ENCODE measurements at places on chromosomes 4 and X. TPM values are rescaled to one million over a fixed set of nuclear protein-coding genes. Genes with fewer than 3 reads are reported as not detected.

DNA sequence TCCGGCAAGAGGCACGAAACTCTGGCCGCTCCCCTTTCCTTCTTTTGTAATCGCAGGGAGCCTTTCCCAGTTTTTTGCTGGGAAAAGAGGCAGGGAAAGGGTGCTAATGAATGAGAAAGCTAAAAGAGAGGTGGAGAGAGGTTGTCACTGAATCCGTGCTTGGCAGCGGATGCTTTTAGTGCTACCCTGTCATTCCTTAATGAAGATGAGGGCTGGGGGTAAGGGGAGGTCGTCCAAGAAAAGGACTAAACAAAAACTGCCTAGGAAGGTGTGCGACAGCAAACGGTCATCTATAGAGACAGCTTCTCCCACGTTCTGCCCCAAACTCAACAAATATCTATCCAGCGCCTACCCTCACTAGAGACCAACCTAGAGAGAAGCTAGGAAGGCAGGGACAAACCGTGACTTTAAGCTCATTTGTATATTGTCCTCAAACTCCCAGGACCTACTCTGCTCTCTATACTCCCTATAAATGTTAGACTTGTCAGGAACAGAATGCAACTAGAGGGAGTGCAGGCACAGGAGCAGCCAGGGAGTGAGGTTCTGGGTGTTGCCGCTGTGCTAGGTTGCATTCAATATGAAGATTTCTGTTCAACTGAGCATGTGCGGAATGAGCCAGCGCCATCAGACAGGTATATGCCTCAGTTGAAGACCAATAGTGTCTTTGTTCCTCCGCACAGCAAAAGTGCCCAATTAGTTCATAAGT lies 777 bp upstream of the CASK start:
- no peaks in the 10 kb centered on the region for H3K4me1 ChIP-seq
- H3K27ac ChIP-seq, result peak overlapping the region; percentile 21
- H3K4me3 ChIP-seq, result peak overlapping the region; percentile 74
- H3K27me3 ChIP-seq, result peaks cover 7% of the 10 kb centered on the region
- no peaks in the 10 kb centered on the region for H3K36me3 ChIP-seq

- no peak overlapping the region for H3K27ac ChIP-seq
- H3K27me3 ChIP-seq, result no peaks in the 10 kb centered on the region
- peak; percentile 55 for DNase-seq
- H3K4me3 ChIP-seq, result no peak overlapping the region
These were observed 175.5 kb downstream of the DHRSX start for GRCh38 chrX:2325076-2325784.

DNA sequence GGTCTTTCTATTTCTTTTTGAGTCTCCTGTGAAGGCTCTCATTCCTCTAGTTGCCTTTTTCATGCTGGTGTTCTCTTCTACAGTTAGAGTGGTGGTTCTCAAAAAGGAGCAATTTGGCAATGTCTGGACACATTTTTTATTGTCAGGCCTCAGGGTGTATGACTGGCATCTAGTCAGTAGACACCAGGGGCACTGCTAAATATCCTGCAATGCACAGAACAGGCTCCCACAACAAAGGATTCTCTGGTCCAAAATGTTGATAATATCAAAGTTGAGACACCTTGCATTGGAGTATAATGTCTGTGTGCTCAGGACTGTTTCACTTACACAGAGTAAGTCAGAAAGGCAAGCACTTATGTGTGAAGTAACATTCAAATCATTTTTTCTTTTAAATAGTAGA lies 1360.7 kb downstream of the ADGRL3 start:
- DNase-seq, result no peak
- H3K27ac ChIP-seq, result no peak overlapping the region
- H3K4me3 ChIP-seq, result no peak overlapping the region
- no peaks in the 10 kb centered on the region for H3K27me3 ChIP-seq
- no peaks in the 10 kb centered on the region for H3K4me1 ChIP-seq

DNA sequence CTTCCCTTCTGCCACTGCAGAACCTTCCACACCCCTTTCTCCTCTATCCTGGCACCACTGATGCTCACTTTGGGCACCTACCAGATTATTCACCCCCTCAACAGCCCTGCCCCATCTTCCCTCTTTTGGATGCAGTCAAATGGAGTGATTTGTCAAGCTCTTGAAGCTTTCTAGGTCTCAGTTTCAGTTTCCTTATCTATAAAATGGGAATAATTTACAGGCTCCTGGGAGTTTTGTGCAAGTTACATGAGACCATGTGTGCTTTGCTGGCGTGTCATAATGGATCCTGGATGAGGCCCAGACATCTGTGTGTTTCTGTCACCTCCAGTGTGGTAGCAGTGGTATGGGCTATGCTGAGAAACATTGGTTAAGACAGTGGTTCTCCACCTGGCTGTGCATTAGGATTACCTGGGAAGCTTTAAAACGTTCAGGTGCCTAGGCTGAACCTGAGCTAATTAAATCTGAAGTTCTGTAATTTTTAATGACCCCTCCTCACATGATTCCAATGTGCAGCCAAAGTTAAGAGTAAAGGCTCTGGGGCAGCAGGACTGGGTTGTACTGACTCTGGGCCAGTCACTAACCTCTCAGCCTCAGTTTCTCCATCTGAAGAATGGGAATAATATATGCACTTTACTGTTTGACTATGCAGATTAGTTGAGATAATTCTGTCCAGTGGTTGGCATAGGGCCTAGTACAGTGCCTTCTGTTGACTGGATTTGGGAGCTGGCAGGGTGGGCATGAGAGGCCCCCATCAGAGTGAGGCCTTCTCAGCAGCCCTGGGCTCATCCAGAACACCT lies 6.8 kb upstream of the MGST2 start:
- peaks cover 45% of the 10 kb centered on the region for H3K4me1 ChIP-seq
- H3K27ac ChIP-seq, result peak overlapping the region; percentile 94
- DNase-seq, result no peak
- no peaks in the 10 kb centered on the region for H3K27me3 ChIP-seq

DNA sequence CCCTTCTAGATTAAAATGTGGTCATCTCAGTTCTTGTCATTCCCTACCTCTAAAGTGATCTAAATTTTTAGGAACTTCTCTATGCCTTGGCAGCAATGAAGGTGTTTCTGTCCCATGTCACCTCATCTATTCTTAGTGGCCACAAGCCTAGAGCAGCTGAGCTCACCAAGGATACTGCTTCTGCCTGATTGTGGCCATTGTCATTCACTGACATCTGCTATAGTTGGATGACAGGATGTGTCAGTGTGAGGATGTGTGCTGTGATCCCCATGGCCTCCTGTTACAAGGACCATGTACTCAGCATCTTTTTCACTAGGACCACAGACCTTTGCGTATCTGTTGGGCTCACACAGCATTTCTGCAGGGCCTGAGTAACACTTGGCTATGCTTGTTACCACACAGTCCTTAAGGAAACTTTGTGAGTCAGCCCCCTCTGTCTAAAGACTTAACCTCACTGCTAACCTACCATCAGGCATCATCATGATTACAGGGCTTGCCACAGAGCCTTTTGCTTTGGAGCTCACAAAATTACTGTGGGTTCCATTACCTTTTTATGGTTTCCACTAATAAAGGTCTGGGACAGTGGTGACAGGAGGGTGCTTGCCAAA lies 421.0 kb downstream of the ADAM29 start:
- H3K36me3 ChIP-seq, result no peaks in the 10 kb centered on the region
- H3K4me1 ChIP-seq, result no peaks in the 10 kb centered on the region
- H3K4me3 ChIP-seq, result no peak overlapping the region
- H3K27ac ChIP-seq, result no peak overlapping the region
- H3K27me3 ChIP-seq, result no peaks in the 10 kb centered on the region

GRCh38 chrX:39011454-39012221 lies 210.4 kb downstream of the MID1IP1 start:
- H3K27me3 ChIP-seq, result no peaks in the 10 kb centered on the region
- H3K4me3 ChIP-seq, result no peak overlapping the region
- DNase-seq, result peak; percentile 1
- no peaks in the 10 kb centered on the region for H3K36me3 ChIP-seq

GRCh38 chr4:134024251-134024650 lies 177.3 kb downstream of the PABPC4L start:
- no peaks in the 10 kb centered on the region for H3K36me3 ChIP-seq
- no peak overlapping the region for H3K27ac ChIP-seq
- no peaks in the 10 kb centered on the region for H3K27me3 ChIP-seq
- no peaks in the 10 kb centered on the region for H3K4me1 ChIP-seq

The DDIT4L gene
- total RNA-seq, result 1.4 TPM

The BEX2 gene
- total RNA-seq, result 0.88 TPM

The RAI2 gene
- total RNA-seq, result 0.25 TPM

The FAM184B gene
- not detected for total RNA-seq
